Ecto neural progenitor cell (in vitro differentiated cells): ENCODE measurements at places on chromosomes 2 and 18.

DNA sequence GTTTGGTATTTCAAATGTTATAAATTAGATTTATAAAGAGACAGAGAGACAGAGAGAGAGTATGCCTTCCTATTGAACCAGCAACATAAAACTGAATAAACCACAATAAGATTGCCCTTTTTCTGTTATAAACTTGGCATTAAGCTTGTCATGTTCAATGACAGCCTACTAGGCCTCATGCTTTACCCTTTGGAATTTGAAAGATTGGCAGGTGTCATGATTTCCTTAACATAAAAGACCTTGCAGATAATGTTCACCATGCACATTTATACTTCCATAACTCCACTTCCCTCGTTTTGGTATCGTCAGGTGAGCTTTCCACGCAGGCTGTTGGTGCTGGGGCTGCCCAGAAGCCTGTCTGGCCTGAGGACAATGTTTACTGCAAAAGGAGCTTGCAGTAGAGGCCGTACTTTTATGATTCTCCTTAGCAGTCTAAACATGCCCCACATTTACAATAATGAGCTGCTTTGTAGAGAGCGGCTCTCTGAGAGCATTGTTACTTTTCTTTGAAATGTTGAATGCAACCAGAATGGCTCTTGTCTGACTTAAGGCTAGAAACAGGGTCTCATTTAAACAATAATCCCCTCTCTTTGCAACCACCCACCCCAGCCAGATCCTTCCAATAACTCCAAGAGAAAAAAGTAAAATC, 379.1 kb upstream of the ATP5MC3 start:
- no peak for DNase-seq

GRCh38 chr2:182862091-182862490, 4.3 kb downstream of the FRZB start:
- no peak for DNase-seq

- DNase-seq, result no peak
These were observed 71.1 kb upstream of the HK2 start for GRCh38 chr2:74762789-74763188.

DNA sequence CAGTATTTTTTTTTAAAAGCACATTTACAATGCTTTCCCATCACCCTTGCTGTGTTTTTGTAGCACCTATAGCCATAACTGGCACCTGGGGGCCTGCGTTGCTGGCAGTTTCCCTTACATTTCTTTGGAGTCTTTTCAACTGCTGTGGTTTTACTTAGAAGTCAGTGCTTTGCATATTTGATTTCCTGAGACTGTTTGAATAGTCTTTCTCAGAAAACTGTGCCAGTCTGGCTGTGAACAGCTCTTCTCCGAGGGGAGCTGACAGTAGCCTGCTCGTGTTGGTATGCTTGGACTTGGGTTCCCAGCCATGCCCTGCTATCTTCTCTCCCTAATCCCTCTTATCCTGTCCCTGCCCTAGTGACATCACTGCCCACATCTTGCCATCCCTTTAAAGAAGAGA, 81.5 kb downstream of the DPP4 start:
- DNase-seq, result no peak

GRCh38 chr2:60226943-60227342, 326.5 kb downstream of the BCL11A start:
- DNase-seq, result no peak

- no peak for DNase-seq
These were observed 350.9 kb upstream of the CDH20 start for GRCh38 chr18:60982329-60982695.
